ENCODE measurements at places on chromosomes 3 and 15. TPM values are rescaled to one million over a fixed set of nuclear protein-coding genes. Genes with fewer than 3 reads are reported as not detected.

Gene SENP7
- 45.2 TPM for total RNA-seq

Gene NANOGP8
- not detected for total RNA-seq

Gene PDIA3
- 217 TPM for total RNA-seq

Gene CLDN18
- not detected for total RNA-seq

Gene RTP3
- total RNA-seq = not detected

Gene CCR5
- not detected for total RNA-seq

Gene NR1I2
- total RNA-seq = not detected

Gene WDR93
- total RNA-seq = not detected

Gene OCA2
- total RNA-seq = not detected

DNA sequence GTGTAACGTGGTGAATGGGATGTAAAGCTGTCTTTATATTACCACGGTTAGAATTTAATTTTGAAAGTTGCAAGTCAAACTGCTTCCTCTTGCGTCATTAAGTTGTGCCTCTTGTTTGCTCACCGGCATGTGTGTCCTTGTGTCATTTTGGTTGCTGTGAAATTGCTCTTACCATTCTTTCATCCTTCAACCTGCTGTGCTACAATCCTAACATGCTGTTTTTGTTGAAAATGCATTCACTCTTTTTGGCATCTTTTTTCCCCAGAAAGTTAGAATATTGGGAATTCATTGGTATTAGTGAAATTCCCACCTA lies 164.7 kb downstream of the PGPEP1L start:
- no peak for DNase-seq

DNA sequence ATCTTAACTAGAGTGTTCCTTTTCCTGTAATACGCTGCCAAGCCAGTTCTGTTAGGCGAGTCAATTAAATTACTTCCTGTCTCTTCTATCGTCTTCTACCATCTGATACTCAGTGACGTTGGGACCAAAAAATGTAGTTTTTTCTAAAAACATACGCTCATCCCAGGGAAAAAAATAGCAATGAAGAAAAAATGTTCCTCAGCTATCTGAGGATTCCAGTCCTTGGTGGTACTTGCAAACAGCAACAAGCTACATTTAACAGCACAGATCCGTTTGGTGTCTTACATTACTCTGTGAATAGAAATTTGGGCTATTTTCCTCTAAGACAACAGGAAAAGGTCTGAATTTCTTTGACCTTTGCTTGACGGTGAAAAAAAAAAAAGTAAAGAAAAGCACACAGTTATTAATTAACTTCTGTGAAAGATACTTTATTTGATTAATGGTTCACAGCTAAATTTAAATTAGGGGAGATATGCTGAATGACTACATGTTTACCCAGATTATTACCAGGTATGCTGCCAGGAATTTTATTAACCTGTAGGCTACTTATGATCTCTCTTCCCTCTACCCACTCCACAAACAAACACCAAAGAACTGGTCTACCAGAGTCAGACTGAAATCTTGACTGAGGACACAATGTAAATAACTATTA lies 254.4 kb upstream of the ZPLD1 start:
- DNase-seq = no peak

DNA sequence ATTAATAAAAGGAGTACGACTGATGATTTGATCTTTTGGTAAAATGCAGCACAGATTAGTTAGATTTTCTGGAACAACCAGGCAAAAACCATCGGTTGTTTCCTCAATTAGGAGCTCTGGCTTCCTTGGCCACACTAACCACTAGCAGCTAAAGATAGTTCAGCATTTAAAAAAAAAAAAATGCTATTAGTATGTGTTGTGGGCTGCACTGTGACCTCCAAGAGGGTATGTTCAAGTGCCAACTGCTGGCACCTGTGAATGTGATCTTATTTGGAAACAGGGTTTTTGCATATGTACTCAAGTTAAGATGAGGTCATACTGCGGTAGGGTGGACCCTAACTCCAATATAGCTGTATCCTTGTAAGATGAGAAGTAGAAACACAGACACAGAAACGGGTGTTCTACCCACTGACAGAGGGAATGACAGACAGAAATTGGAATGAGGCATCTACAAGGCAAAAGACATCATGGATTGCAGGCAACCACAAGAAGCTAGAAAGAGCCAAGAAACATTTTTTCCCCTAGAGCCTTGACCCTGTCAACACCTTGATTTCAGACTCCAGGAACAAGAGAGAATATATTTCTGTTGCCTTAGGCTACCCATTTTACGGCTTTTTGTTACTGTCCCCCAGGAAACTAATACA lies 534.6 kb upstream of the ROBO2 start:
- no peak for DNase-seq

GRCh38 chr3:197490098-197491058 lies 65.4 kb downstream of the BDH1 start:
- DNase-seq = no peak

DNA sequence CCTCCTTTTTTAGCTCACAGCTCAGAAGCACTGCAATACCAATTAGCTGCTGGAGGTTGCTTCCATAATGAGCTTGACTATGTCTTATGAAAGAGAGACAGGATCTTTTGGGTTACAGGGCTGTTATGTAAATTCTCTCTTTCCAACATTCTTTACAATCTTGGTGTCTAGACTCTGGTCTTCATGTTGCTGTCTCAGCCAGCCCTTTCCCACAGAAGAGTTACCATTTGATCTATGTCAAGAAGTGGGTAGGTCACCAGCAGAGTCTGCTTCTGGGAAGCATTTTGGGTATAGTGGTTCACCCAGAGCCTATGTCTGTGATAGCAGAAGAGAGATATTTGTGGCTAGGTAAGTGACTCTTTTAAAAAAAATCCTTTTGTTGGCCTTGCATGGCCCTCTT lies 234.5 kb downstream of the SATB1 start:
- no peak for DNase-seq

DNA sequence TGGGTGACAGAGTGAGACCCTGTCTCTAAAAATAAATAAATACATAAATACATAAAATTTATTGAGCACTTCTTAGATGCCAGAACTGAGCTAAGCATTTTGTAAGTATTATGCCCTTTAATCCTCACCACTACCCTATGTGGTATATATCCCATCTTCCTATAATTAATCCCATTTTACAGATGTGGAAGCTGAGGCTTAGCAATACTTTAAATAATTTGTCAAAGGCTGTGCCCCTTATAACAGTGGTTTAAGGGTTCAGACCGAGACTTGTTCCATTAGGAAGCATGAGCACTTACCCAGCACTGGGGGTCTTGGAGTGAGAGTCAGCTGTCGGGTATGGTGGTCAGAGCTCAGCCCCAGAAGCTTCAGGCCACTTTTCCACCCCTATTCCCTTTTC lies 7.5 kb upstream of the CHST14 start:
- no peak for DNase-seq

- DNase-seq = no peak
Measured at GRCh38 chr3:179079537-179079936, 7.9 kb upstream of the ZMAT3 start.

GRCh38 chr3:32814361-32814760 lies 3.4 kb upstream of the TRIM71 start:
- DNase-seq = no peak

GRCh38 chr3:74844428-74844827 lies 230.0 kb upstream of the CNTN3 start:
- no peak for DNase-seq

DNA sequence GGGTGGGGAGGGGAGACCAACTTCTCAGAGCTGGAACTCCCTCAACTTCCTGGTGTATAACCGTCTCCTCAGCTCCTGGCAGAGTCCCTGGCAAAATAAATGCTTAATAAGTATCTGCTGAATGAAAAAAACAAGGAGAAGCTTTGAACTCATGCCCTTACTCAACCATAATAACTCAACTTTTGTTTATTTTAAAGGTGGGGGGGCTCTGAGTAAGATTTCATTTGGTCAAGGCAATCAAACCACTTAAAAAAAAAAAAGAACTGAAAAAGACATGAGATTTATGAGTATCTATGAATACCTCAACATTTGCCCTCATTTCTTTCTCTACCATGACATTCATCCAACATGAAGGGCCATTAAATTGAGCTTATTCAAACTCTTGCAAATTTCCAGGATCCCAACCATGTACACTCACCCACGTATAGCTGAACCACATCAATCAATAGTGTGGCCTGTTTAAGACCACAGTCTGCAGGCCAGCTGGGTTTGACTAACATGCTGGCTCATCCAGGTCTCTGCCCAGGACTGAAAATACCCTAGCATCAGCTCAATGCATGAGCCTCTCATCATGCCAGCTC lies 157.9 kb downstream of the FOXP1 start:
- DNase-seq = no peak

GRCh38 chr3:89395996-89396395 lies 288.6 kb downstream of the EPHA3 start:
- no peak for DNase-seq

GRCh38 chr15:67192185-67192820 lies 62.2 kb downstream of the AAGAB start:
- no peak for DNase-seq

- no peak for DNase-seq
Measured at GRCh38 chr15:42726114-42726513, 10.8 kb downstream of the CDAN1 start.

- no peak for DNase-seq
Measured at GRCh38 chr3:128194843-128195242, 41.6 kb downstream of the EEFSEC start.

- DNase-seq = no peak
Measured at GRCh38 chr15:74281147-74282133, 45.3 kb downstream of the CCDC33 start.

DNA sequence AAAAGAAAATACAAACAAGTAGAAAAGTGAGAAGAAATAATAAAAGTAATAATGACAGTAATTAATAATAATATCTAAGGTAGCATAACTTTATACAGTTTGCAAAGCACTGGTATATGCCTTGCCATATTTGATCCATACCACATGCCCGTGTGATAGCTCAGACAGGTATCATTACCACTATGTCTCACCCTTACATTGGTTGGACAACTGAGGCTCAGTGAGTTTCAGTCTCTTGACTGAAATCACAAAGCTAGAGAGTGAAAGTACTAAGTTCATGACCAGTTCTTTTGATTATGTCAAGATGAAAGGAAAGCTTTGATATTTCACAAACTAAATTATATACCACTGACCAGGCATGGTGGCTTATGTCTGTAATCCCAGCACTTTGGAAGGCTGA lies 408.9 kb downstream of the GAP43 start:
- no peak for DNase-seq

GRCh38 chr3:22724420-22724819 lies 478.7 kb upstream of the UBE2E2 start:
- DNase-seq = no peak

GRCh38 chr3:64575211-64575844 lies 112.5 kb downstream of the ADAMTS9 start:
- no peak for DNase-seq

GRCh38 chr3:30852833-30853232 lies 41.6 kb downstream of the GADL1 start:
- DNase-seq = no peak
